Progenitor cell of endocrine pancreas (in vitro differentiated cells): ENCODE measurements at places on chromosomes 12 and 14. TPM values are rescaled to one million over a fixed set of nuclear protein-coding genes. Genes with fewer than 3 reads are reported as not detected.

DNA sequence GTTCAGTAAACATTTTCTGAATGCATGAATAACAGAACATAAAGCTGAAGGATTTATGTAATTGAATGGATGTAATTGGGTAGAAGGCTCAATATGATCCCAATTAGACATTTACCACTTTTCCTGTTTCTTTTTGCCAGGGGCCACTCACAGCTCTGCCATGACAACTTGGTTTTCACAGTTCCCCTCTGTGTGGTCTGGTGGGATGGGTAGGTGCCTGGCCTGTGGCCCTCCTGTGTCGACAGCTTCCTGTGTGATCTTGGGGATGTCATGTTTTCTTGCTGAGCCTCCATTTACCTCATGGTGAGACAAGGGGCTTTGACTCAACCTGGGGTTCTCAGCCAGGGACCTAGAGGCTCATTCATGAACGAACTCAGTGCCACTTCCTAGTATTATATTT lies 12.6 kb upstream of the SERPINA10 start:
- DNase-seq, result no peak
- H3K27me3 ChIP-seq, result no peaks in the 10 kb centered on the region
- peaks cover 3% of the 10 kb centered on the region for H3K4me1 ChIP-seq
- peaks cover 4% of the 10 kb centered on the region for H3K36me3 ChIP-seq

DNA sequence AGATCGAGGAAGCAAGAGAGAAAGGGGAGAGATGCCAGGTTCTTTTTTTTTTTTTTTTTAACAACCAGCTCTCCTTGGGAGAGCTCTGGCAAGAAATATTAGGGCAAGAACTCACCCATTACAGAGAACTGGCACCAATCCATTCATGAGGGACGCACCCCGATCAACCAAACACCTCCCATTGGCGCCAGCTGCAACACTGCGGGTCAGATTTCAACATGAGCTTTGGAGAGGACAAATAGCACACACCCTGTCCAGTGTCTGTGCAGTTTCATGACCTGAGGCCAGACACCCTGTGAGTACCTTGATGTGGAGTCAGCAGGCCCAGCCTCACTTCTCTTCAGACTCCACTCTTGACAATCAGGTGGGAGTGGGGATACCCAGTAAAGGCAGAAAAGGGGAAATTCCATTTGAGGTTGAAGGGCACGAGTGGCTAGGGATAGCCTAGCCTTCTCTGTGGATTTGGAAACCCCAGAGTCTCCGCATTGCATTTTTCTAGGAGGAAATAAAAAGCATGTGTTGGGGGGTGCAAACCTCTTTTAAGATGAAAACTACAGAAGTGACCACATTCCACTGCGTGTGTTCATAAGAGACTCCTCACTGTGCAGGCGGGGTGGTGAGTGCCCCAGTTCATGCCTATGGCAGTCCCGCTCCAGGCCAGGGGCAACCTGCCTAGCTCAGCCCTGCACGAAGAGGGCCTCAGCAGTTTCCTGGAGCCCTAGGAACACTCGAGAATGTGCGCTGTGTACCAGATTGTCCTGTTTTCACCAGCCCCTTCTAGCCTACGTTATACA lies 42.4 kb upstream of the GPATCH2L start:
- H3K4me1 ChIP-seq, result no peaks in the 10 kb centered on the region
- no peaks in the 10 kb centered on the region for H3K36me3 ChIP-seq
- H3K27ac ChIP-seq, result no peak overlapping the region
- no peak overlapping the region for H3K4me3 ChIP-seq

DNA sequence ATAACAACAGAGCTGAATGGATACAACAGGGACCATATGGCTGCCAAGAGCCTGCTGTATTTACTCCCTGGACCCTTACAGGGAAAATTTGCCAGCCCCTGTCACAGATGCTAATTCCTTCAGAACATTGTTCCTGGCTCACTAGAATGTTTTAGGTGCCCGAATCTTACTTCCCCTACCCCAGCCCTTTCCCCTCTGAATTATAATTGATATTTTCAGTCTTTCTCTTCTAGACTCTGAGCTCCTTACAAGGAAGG lies 235.3 kb downstream of the KSR2 start:
- H3K4me3 ChIP-seq, result no peak overlapping the region
- H3K27ac ChIP-seq, result no peak overlapping the region
- H3K27me3 ChIP-seq, result no peaks in the 10 kb centered on the region
- no peak for DNase-seq
- H3K4me1 ChIP-seq, result no peaks in the 10 kb centered on the region
- H3K36me3 ChIP-seq, result no peaks in the 10 kb centered on the region

The ABCB9 gene
- 10.4 and 10.5 TPM in 2 replicates for total RNA-seq

The MGST1 gene
- 198 and 201 TPM in 2 replicates for total RNA-seq

The AQP5 gene
- total RNA-seq, result 1.8 and 2.0 TPM in 2 replicates

The OAS1 gene
- total RNA-seq, result 0.38 TPM in 1 of 2 replicates, not detected in the other
